ENCODE measurements at places on chromosomes 1 and 21. TPM values are rescaled to one million over a fixed set of nuclear protein-coding genes. Genes with fewer than 3 reads are reported as not detected.

DNA sequence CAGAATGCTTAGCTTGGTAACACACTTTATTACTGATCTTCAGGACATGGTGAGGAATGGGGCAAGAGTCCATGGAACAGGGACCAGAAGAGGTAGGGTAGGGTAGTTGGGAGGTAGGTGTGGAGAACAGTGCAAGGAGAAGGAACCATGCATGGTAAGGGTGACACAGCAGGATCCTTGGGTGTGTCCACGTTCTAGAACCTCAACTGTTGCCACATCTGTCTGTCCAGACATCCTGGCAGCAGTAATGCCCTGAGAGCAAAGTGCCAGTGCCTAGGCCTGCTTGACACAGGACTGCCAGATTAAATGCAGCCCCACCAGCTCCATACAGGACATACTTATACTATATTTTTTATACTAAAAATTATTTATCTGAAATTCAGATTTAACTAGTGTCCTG is 13.9 kb downstream of the DMAP1 start:
- no peak for DNase-seq
- peaks cover 3% of the 10 kb centered on the region for H3K4me1 ChIP-seq
- no peak overlapping the region for H3K4me3 ChIP-seq
- peaks cover 1% of the 10 kb centered on the region for H3K36me3 ChIP-seq

DNA sequence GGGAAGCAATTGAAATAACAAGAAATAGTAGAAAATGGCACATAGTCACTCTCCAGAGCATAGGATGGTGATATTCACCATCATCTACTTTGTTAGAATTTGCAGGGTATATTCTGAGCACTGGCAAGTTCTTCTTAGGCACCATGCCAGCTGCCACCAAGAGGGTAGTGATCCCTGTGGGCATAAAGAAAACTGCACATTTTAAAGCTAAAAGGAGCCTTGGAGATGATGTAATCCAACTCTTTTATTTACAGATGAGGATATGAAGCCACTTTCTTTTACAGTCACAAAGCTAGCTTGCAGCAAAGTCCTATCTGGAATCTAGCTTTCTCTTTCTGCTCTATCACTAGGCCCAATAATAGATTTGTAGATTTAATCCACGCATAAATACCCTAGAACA is 69.0 kb downstream of the PTGER3 start:
- peaks cover 6% of the 10 kb centered on the region for H3K27me3 ChIP-seq
- H3K27ac ChIP-seq, result no peak overlapping the region
- H3K4me1 ChIP-seq, result no peaks in the 10 kb centered on the region
- no peak overlapping the region for H3K4me3 ChIP-seq
- no peak for DNase-seq
- no peaks in the 10 kb centered on the region for H3K36me3 ChIP-seq

DNA sequence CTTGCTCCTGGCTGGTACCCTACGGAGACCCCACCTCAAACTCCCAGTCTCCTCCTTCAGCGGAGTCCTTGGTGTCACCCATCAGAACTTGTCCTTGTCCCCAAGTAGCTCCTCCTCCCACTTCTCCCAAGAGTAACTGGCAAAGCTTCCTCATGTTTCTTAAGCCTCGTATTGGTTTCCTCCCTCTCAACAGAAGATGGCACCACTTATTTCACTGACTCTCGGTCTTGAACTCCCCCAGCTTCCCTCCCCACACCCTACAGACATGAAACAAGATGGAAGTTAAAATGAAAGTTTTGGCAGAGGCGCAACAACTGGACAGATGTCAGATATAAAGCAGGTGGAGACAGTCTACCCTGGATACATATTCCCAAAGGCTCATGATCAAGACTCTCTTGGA is 13.4 kb downstream of the RAB7B start:
- no peak overlapping the region for H3K4me3 ChIP-seq
- H3K36me3 ChIP-seq, result no peaks in the 10 kb centered on the region
- no peaks in the 10 kb centered on the region for H3K4me1 ChIP-seq
- DNase-seq, result no peak

The LCA5L gene
- total RNA-seq, result 0.36 TPM

- no peak overlapping the region for H3K4me3 ChIP-seq
- DNase-seq, result peak; percentile 33
- peaks cover 1% of the 10 kb centered on the region for H3K27me3 ChIP-seq
- no peak overlapping the region for H3K27ac ChIP-seq
- no peaks in the 10 kb centered on the region for H3K4me1 ChIP-seq
Observed at GRCh38 chr1:171226747-171227370, 21.4 kb upstream of the FMO1 start.

- no peaks in the 10 kb centered on the region for H3K27me3 ChIP-seq
- H3K4me3 ChIP-seq, result no peak overlapping the region
- H3K36me3 ChIP-seq, result no peaks in the 10 kb centered on the region
- no peak for DNase-seq
- H3K4me1 ChIP-seq, result no peaks in the 10 kb centered on the region
Observed at GRCh38 chr1:174077749-174078490, 55.8 kb upstream of the RC3H1 start.

DNA sequence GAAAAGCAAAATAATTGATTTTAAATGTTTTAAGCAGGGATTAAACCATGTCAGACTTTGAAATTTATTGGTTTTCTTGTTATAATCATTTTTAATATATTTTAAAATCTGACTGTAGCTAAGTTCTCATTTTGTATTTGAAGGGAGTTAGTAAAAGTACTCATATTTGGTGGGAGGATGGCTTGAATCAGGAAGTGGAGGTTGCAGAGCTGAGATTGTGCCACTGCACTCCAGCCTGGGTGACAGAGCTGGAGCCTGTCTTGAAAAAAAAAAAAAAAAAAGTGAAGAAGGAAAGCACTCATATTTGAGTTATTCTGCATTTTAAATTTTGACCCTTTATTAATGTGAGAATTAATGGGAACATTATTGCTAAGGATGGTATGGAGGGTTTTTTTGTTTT is 106.0 kb downstream of the RABGAP1L start:
- no peaks in the 10 kb centered on the region for H3K4me1 ChIP-seq
- H3K27ac ChIP-seq, result no peak overlapping the region
- H3K36me3 ChIP-seq, result no peaks in the 10 kb centered on the region
- DNase-seq, result no peak
- H3K4me3 ChIP-seq, result no peak overlapping the region

- H3K27ac ChIP-seq, result no peak overlapping the region
- no peaks in the 10 kb centered on the region for H3K27me3 ChIP-seq
- DNase-seq, result no peak
- H3K4me3 ChIP-seq, result no peak overlapping the region
Observed at GRCh38 chr1:216739793-216740192, 16.6 kb upstream of the ESRRG start.

DNA sequence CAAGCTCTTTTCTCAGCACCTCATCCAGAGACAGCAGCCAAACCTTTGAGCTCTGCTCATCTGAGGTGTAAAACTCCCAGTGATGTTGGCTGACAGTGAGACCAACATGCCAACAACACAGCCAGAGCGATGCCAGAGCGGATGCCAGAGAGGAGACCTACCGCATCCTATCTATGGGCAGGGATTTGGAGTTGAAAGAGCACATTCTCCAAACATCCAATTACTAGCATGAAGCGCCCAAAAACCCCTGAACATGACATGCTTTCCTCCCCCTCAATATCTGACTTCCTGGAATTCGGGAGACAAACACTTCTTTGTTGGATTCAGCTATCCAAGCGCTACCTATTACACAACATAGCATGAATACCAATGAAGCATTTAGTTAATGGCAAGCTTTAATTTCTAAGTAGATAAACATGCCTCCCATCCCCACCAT is 23.1 kb upstream of the PAXBP1 start:
- H3K4me1 ChIP-seq, result peaks cover 2% of the 10 kb centered on the region
- H3K4me3 ChIP-seq, result no peak overlapping the region
- H3K36me3 ChIP-seq, result no peaks in the 10 kb centered on the region

DNA sequence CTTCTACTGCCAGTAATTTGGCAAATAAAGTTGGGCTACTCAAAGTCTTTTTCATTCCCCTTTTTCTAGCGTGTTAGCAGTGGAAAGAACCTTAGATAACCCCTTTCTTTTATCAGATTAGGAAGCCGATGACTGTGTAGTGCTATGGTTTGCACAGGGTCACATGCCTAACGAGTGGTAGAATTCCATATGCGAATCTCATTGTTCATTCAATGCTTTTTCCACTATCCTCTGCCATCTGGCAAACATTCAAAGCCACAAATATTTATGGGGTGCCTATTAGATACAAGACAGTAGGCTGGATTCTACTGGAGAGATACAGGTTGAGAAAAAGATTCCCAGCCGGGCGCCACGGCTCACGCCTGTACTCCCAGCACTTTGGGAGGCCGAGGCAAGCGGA is 14.9 kb upstream of the IER5 start:
- peaks cover 16% of the 10 kb centered on the region for H3K27me3 ChIP-seq
- DNase-seq, result no peak
- peaks cover 5% of the 10 kb centered on the region for H3K4me1 ChIP-seq
- H3K36me3 ChIP-seq, result no peaks in the 10 kb centered on the region
- H3K4me3 ChIP-seq, result no peak overlapping the region

DNA sequence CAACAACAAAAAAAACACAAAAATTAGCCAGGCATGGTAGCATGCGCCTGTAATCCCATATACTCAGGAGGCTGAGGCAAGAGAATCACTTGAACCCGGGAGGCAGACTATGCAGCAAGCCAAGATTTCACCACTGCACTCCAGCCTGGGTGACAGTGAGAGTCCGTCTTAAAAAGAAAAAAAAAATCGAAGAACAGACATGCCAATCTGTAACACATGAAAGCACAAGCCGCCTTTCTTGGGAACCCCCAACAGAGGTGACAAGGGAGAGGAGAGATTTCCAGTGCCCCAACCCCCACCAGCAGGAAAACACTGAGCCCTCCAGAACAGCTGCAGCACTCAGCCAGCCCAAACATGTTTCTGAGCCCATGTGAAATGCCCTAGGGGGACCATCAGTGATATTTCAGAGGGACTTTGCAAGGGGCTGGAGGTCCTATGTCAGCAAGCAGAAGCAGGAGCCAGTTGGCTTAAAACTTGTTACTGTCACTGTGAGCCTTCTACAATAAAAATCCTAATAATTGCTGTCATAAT is 14.2 kb upstream of the EFNA1 start:
- H3K4me3 ChIP-seq, result no peak overlapping the region
- no peaks in the 10 kb centered on the region for H3K27me3 ChIP-seq

The SLAMF7 gene
- 15.9 TPM for total RNA-seq

GRCh38 chr1:212108187-212108586 is 72.6 kb downstream of the DTL start:
- H3K27ac ChIP-seq, result no peak overlapping the region
- no peak overlapping the region for H3K4me3 ChIP-seq
- no peaks in the 10 kb centered on the region for H3K4me1 ChIP-seq
- H3K27me3 ChIP-seq, result no peaks in the 10 kb centered on the region
- H3K36me3 ChIP-seq, result peaks cover 42% of the 10 kb centered on the region

The OPRD1 gene
- not detected for total RNA-seq

GRCh38 chr1:234620272-234621126 is 10.5 kb upstream of the IRF2BP2 start:
- H3K4me3 ChIP-seq, result no peak overlapping the region
- no peak for DNase-seq
- H3K36me3 ChIP-seq, result no peaks in the 10 kb centered on the region
- H3K27me3 ChIP-seq, result no peaks in the 10 kb centered on the region

GRCh38 chr1:35659589-35659988 is 18.3 kb upstream of the PSMB2 start:
- H3K27me3 ChIP-seq, result no peaks in the 10 kb centered on the region
- no peaks in the 10 kb centered on the region for H3K36me3 ChIP-seq

- H3K27ac ChIP-seq, result no peak overlapping the region
- no peak overlapping the region for H3K4me3 ChIP-seq
- peaks cover 3% of the 10 kb centered on the region for H3K4me1 ChIP-seq
- no peaks in the 10 kb centered on the region for H3K36me3 ChIP-seq
- H3K27me3 ChIP-seq, result peaks cover 57% of the 10 kb centered on the region
Observed at GRCh38 chr1:43144237-43144636, 27.9 kb downstream of the EBNA1BP2 start.

The FAM167B gene
- total RNA-seq, result 0.68 TPM

DNA sequence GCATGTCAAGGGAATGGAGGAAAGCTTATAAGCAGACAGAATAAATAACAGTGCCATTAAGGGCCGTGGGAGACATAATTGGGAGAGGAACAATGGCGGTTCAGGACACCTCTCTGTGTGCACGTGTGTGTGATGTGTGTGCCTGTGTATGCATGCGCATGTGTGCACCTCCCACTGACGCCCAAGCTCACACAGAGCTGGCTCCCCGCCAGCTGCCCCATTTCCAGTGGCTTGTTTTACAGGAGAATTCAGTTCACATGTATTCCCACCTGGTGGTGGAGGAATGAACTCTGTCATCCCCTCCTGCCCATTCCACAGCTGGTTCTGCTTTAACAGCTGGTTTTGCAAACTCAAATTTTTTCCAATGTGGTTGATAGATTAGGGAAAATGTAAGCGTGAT is 262.2 kb downstream of the AJAP1 start:
- H3K4me1 ChIP-seq, result no peaks in the 10 kb centered on the region
- no peak overlapping the region for H3K27ac ChIP-seq
- peaks cover 9% of the 10 kb centered on the region for H3K27me3 ChIP-seq
- no peak overlapping the region for H3K4me3 ChIP-seq
- no peaks in the 10 kb centered on the region for H3K36me3 ChIP-seq

The RGS13 gene
- not detected for total RNA-seq

GRCh38 chr1:17673329-17674072 is 81.6 kb upstream of the ACTL8 start:
- no peak overlapping the region for H3K27ac ChIP-seq
- no peak overlapping the region for H3K4me3 ChIP-seq
- DNase-seq, result no peak
- no peaks in the 10 kb centered on the region for H3K36me3 ChIP-seq

GRCh38 chr1:1370771-1371300 is 4.2 kb downstream of the AURKAIP1 start:
- H3K4me1 ChIP-seq, result peaks cover 18% of the 10 kb centered on the region
- H3K4me3 ChIP-seq, result no peak overlapping the region
- no peak overlapping the region for H3K27ac ChIP-seq
- no peaks in the 10 kb centered on the region for H3K27me3 ChIP-seq

- H3K4me1 ChIP-seq, result peaks cover 69% of the 10 kb centered on the region
- no peak for DNase-seq
- no peaks in the 10 kb centered on the region for H3K27me3 ChIP-seq
- H3K4me3 ChIP-seq, result peak overlapping the region; percentile 63
Observed at GRCh38 chr1:198597690-198598430, 41.0 kb upstream of the PTPRC start.

GRCh38 chr1:41045740-41046139 is 24.2 kb upstream of the SLFNL1 start:
- H3K27ac ChIP-seq, result no peak overlapping the region
- peaks cover 4% of the 10 kb centered on the region for H3K4me1 ChIP-seq
- H3K4me3 ChIP-seq, result no peak overlapping the region
- DNase-seq, result no peak
- peaks cover 20% of the 10 kb centered on the region for H3K36me3 ChIP-seq

The S100A6 gene
- total RNA-seq, result 503 TPM

DNA sequence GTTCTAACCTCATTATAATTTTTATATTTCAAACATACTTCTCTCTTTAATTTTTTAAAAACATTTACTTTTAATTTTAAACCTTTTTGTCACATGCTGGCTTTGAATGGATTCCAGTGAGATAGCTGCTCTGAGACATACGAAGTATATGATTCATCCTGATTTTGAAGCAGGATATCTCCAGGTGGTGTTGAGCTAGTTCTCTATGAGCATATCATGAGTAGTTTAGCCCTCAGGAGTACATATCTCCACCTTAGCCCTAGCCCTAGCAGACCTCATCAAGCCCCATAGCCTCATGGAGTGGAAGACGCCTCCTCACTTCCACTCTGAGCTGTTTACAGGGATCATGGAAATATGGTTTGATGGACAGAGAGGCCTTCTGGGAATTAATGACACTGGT is 183.2 kb upstream of the C21orf91 start:
- no peak overlapping the region for H3K4me3 ChIP-seq
- no peak for DNase-seq
- H3K36me3 ChIP-seq, result no peaks in the 10 kb centered on the region
- no peaks in the 10 kb centered on the region for H3K4me1 ChIP-seq

GRCh38 chr1:78229344-78229743 is 183.6 kb downstream of the GIPC2 start:
- no peaks in the 10 kb centered on the region for H3K27me3 ChIP-seq
- H3K27ac ChIP-seq, result no peak overlapping the region
- no peaks in the 10 kb centered on the region for H3K4me1 ChIP-seq
- H3K36me3 ChIP-seq, result no peaks in the 10 kb centered on the region
- DNase-seq, result no peak

The CD53 gene
- total RNA-seq, result 240 TPM

The OR2L5 gene
- total RNA-seq, result not detected

Measured in activated CD4-positive, alpha-beta memory T cell treated with anti-CD3 and anti-CD28 coated beads for 36 hours (primary cell).